Endothelial cell of umbilical vein (primary cell): ENCODE measurements at places on chromosomes 16 and 17. TPM values are rescaled to one million over a fixed set of nuclear protein-coding genes. Genes with fewer than 3 reads are reported as not detected.

Gene TNS4
- not detected in 2 replicates for total RNA-seq

Gene RPRML
- total RNA-seq = not detected in 2 replicates

Gene CIBAR2
- not detected in 2 replicates for total RNA-seq

Gene CIAO3
- 31.2 and 33.8 TPM in 2 replicates for total RNA-seq

Gene SLC5A10
- not detected in 2 replicates for total RNA-seq

Gene LRRC46
- 0.42 TPM in 1 of 2 replicates, not detected in the other for total RNA-seq

Gene GGA2
- 67.5 and 73.1 TPM in 2 replicates for total RNA-seq

Gene KIAA0513
- 3.6 and 4.3 TPM in 2 replicates for total RNA-seq

Gene YBX2
- 0.31 TPM in 1 of 2 replicates, not detected in the other for total RNA-seq

Gene KRTAP4-5
- total RNA-seq = not detected in 2 replicates

Gene CLEC18A
- total RNA-seq = 0.46 and 0.51 TPM in 2 replicates

Gene LPO
- total RNA-seq = not detected in 2 replicates

Gene FSCN2
- total RNA-seq = 0.58 and 0.71 TPM in 2 replicates

Gene ACSM3
- total RNA-seq = 10.2 and 37.3 TPM in 2 replicates

Gene KRTAP4-9
- total RNA-seq = not detected in 2 replicates

Gene HAGHL
- 5.9 and 6.8 TPM in 2 replicates for total RNA-seq

Gene AGRP
- total RNA-seq = not detected in 2 replicates

Gene KRTAP4-1
- not detected in 2 replicates for total RNA-seq

Gene REXO5
- total RNA-seq = 7.4 and 11.5 TPM in 2 replicates

Gene PRSS53
- total RNA-seq = 2.8 and 4.5 TPM in 2 replicates
